ENCODE measurements at places on chromosomes 1 and 21.

DNA sequence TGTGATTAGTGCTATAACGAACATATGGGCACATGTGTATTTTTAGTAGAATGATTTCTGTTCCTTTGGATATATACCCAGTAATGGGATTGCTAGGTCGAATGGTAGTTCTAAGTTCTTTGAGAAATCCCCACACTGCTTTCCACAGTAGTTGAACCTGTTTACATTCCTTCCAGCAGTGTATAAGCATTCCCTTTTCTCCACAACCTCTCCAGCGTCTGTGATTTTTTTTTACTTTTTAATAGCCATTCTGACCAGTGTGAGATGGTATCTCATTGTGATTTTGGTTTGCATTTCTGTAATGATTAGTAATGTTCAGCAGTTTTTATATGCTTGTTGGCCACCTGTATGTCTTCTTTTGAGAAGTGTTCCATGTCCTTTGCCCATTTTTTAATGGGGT, 81.8 kb upstream of the SLC44A3 start:
- DNase-seq, result no peak

- no peak for DNase-seq
Observed at GRCh38 chr1:66367369-66367768, 166.6 kb upstream of the SGIP1 start.

DNA sequence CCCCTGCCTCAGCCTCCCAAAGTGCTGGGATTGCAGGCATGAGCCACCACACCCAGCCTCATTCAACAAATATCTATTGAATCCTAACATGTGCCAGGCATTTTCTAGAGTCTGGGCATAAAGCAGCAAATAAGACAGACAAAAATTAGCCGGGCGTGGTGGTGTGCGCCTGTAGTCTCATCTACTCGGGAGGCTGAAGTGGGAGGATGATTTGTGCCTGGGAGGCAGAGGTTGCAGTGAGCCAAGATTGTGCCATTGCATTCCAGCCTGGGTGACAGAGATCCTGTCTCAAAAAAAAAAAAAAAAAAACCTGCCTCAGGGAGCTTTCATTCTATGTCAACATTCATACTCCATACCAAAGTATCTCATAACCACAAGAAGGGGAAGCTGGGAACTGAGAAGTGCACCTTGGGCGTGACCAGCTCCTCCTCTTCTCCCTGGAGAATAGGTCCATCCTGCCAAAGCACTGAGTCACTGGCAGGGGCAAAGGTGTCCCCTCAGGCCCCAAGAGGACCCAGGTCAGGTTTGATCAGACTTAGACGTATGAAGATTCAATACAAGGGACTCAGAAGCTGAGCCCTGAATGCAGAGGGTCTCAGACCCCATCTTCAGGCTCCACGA, 36.8 kb upstream of the PPP1R15B start:
- DNase-seq, result no peak

- DNase-seq, result no peak
Observed at GRCh38 chr1:228152918-228153258, 3.2 kb downstream of the GJC2 start.

- DNase-seq, result no peak
Observed at GRCh38 chr1:226597616-226598454, 49.3 kb downstream of the STUM start.

GRCh38 chr1:85818371-85818770, 110.1 kb upstream of the ZNHIT6 start:
- DNase-seq, result no peak

- DNase-seq, result no peak
Observed at GRCh38 chr1:178488393-178488792, 8.4 kb downstream of the CLEC20A start.

DNA sequence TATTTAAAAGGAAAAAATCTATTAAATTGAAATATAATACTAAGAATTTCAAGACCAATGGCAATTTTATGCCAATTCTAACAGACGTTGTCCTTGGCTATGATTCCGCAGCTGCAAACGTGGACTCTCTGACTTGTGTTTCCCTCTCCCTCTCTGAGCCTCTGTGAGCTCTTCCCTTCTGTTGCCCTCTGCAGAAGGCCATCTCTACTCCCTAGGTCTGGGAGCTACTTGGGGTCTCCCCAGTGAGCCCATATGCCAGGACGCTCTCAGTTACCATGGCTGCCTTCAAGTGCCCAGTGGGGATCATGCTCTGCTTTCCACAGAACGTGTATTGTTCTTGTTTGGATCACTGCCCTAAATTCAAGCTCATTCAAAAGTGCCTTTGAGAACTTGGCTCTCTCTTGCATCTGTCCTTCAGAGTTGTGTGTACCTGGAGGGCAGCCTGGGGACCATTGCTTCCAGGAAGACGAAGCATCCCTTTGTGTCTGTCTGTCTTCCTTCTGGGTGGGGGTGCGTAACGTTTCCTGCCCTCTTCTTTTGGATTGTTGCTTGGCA, 97.5 kb upstream of the TSPAN2 start:
- no peak for DNase-seq

- DNase-seq, result no peak
Observed at GRCh38 chr1:230166366-230167132, 99.5 kb downstream of the GALNT2 start.

All from AML-193 (cell line).